Activated CD4-positive, alpha-beta T cell treated with anti-CD3 and anti-CD28 coated beads for 36 hours (primary cell): ENCODE measurements at places on chromosomes 7 and 10. TPM values are rescaled to one million over a fixed set of nuclear protein-coding genes. Genes with fewer than 3 reads are reported as not detected.

DNA sequence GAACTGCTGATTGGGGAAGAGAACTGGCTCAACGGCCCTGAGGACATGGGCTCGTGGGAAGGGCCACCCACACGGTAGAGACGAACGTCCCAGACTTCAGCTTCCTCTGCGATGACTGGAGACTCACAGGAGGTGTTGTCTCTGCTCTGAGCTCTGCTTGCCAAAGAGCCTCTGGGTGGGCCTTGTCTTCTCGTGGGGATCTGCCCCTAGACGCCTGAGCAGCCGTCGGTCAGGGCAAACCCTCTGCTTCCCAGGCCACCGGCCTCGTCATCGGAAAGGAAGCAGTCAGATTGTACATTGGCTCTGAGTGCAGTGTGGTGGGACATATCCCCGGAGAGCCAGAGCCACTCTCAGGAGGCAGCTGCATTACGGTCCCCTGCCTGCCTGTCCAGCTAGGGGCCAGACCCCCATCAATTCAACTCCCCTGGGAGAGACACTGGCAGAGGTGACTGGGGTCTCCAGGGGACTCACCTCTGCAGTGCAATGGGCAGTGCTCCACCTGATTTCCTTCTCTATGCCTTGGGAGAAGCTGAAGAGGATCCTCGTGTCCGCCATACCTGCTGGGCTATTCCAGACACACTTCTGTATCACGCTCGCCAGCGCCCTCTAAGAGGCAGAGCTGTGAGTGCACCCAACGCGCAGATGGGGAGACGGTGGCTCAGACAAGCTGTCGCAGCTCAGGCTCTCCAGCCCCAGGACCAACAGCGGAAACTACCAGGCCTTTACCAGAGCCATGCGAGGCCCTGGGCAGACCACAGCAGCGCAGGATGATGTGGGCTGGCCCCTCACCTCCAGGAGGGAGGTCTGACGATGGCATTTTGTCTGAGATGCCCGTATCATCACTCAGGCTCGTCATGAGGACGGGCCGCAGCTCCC is 227.4 kb downstream of the TCERG1L start:
- peak; percentile 49 for DNase-seq
- no peak overlapping the region for H3K4me3 ChIP-seq
- no peak overlapping the region for H3K27ac ChIP-seq
- H3K36me3 ChIP-seq, result no peaks in the 10 kb centered on the region

MLXIPL gene
- total RNA-seq, result not detected

DNA sequence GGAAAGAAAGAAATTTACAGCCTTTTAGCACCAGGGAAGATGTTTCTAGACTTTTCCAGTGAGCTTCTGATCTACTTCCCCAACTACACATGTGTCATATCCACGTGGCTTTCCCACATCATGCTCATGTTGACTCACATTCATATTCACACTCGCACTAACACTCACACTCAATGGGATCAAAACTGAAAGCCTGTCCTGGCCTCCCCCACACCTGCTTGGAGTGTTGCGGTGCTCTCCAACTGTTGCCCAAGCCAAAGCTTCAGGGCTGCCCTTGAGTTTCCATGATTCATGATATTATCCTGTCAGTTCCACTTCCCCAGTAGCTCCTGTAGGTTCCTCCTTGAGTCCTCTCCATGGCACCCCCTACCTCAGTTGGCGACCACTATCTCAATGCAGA is 444.4 kb downstream of the GATA3 start:
- peaks cover 14% of the 10 kb centered on the region for H3K4me1 ChIP-seq
- H3K27me3 ChIP-seq, result peaks cover 14% of the 10 kb centered on the region
- peak; percentile 38 for DNase-seq
- no peak overlapping the region for H3K27ac ChIP-seq
- no peaks in the 10 kb centered on the region for H3K36me3 ChIP-seq
- no peak overlapping the region for H3K4me3 ChIP-seq

NKX2-3 gene
- not detected for total RNA-seq

IMPDH1 gene
- 59.0 TPM for total RNA-seq

DNA sequence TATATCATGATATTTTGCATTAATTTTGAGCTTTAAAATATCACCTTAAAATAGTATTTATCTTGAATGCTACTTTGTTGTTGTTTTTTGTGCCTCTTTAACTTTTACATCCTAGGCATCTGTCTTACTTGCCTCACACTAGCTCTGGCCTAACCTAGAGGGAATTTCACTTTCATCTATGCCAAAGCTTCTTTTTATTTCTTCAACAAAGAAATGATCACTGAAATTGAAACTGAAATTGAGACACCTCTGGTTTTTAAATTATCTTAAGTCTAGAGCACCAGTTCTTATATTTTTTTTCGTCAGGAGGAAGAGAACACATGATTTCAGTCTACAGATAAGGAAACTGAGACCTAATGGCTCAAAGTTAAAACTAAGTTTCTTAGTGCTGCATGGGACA is 3.5 kb upstream of the SCIN start:
- H3K27me3 ChIP-seq, result peaks cover 34% of the 10 kb centered on the region
- no peak overlapping the region for H3K4me3 ChIP-seq
- no peak overlapping the region for H3K27ac ChIP-seq
- H3K4me1 ChIP-seq, result peaks cover 19% of the 10 kb centered on the region
- DNase-seq, result no peak

GRCh38 chr10:88582411-88582805 is 710 bp downstream of the RNLS start:
- peaks cover 12% of the 10 kb centered on the region for H3K4me1 ChIP-seq
- H3K27me3 ChIP-seq, result no peaks in the 10 kb centered on the region
- no peak for DNase-seq
- peak overlapping the region; percentile 78 for H3K4me3 ChIP-seq
- H3K27ac ChIP-seq, result peak overlapping the region; percentile 56
- H3K36me3 ChIP-seq, result peaks cover 5% of the 10 kb centered on the region

FGFR2 gene
- not detected for total RNA-seq

- H3K36me3 ChIP-seq, result no peaks in the 10 kb centered on the region
- no peaks in the 10 kb centered on the region for H3K27me3 ChIP-seq
- H3K27ac ChIP-seq, result no peak overlapping the region
- H3K4me1 ChIP-seq, result no peaks in the 10 kb centered on the region
- no peak overlapping the region for H3K4me3 ChIP-seq
These were observed 35.3 kb downstream of the CDC14C start for GRCh38 chr7:48959676-48960075.

HOXA7 gene
- total RNA-seq, result not detected

ELFN1 gene
- total RNA-seq, result 0.05 TPM

KCNH2 gene
- 0.48 TPM for total RNA-seq

- no peak for DNase-seq
These were observed 603.7 kb downstream of the DNAJB6 start for GRCh38 chr7:157940497-157940896.

DNA sequence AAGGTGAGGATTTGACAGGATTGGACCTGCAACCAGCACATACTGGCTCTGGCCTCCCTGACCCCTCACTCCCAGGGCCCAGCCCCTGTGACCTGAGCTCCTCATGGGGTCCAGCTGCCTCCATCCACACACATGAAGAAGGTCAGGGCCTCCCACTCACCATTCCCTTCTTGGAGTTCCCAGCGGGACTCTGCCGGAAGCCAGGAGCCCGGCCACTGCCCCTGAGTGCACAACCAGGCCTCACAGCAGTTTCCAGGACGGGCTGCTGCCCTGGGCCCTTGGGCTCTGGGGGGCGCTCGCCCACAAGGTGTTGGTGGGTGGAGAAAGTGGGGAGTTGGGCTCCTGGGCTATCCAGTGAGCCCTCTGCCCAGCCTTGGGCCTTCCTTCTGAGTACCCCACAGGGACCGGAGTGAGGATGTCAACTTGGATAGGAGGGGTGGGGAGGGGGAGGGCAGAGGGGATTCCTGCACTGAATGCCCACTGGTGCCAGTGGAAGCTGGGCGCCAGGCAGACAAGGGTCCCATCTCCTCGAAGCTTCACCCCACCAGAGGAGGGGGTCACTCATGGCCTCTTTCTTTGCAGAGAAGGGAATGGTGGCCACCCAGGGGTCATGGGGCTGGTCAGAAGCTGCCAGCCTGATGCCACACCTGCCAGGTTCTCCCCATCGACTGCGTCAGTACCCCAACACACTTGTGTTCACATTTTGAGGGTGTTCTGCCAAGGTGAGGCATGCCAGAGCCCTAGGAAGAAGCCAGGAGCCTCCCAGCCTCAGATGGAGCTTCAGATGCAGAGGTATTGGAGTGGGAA is 115.3 kb downstream of the PTPN20 start:
- no peak for DNase-seq
- H3K27me3 ChIP-seq, result peaks cover 6% of the 10 kb centered on the region
- H3K4me3 ChIP-seq, result no peak overlapping the region
- H3K27ac ChIP-seq, result no peak overlapping the region
- H3K36me3 ChIP-seq, result no peaks in the 10 kb centered on the region

OR2A5 gene
- not detected for total RNA-seq

DNA sequence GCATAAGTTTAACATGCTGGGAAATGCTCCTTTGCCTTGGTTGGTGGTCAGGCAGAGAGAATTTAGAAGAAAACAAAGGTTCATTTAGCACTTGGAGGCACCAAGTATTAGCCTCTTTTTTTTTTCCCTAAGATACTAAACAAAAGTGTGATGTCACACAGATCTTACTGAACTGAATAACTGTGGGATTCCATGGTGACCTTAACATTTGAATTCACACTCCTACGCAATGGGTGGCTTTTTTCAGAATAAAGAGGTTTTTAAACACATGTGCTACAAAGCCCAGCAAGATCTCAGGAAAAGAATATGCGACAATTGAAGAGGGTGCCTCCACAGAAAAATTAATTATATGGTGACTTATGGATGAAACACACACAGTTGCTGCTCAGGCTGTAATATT is 133.4 kb upstream of the ABCB5 start:
- peaks cover 2% of the 10 kb centered on the region for H3K27me3 ChIP-seq
- no peak overlapping the region for H3K4me3 ChIP-seq
- no peaks in the 10 kb centered on the region for H3K36me3 ChIP-seq
- no peaks in the 10 kb centered on the region for H3K4me1 ChIP-seq

DNA sequence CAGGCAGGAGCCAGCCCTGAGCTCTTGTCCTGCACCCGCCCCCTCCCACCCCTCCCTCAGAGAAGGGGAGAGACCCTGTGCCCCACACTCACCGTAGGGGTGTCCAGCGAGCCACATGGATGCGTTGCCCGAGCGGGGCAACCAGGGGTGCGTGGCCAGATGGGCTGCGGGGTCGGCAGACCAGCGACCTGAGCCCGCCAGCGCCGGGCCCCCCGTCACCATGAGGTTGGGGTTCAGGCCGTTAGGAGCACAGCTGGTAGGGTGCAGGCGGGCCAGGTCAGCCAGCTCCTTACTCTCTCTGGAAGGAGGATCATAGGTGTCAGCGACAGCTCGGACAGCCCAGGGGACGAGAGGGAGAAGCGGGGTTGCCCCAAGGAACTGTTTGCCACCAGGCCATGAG is 46.4 kb downstream of the TNRC18 start:
- no peaks in the 10 kb centered on the region for H3K27me3 ChIP-seq
- DNase-seq, result no peak
- peaks cover 12% of the 10 kb centered on the region for H3K36me3 ChIP-seq

GRCh38 chr10:77189520-77189919 is 448.1 kb downstream of the KCNMA1 start:
- no peak for DNase-seq
- H3K27me3 ChIP-seq, result peaks cover 13% of the 10 kb centered on the region
- H3K4me3 ChIP-seq, result no peak overlapping the region
- no peaks in the 10 kb centered on the region for H3K4me1 ChIP-seq
- H3K36me3 ChIP-seq, result no peaks in the 10 kb centered on the region

DNA sequence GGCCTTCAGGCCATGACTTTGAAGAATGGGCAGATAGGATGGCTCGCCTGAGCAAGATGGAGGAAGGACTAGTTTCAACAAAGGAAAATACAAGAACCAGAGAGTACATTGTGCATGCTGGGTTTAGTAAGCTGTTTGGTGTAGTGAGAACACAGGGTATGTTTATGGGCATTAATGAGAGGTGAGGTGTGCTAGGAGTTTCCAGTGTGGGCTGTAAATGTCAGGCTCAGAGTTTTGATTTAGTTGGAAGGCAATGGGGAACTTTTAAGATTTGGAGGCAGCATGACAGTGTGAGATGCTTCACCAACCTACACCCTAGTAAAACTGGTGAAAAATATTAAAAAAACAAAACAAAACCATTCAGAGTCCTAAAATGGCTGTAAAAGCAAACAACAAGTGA is 13.3 kb downstream of the IGFBP1 start:
- H3K36me3 ChIP-seq, result no peaks in the 10 kb centered on the region
- H3K4me1 ChIP-seq, result no peaks in the 10 kb centered on the region
- no peak overlapping the region for H3K27ac ChIP-seq
- DNase-seq, result no peak

DNA sequence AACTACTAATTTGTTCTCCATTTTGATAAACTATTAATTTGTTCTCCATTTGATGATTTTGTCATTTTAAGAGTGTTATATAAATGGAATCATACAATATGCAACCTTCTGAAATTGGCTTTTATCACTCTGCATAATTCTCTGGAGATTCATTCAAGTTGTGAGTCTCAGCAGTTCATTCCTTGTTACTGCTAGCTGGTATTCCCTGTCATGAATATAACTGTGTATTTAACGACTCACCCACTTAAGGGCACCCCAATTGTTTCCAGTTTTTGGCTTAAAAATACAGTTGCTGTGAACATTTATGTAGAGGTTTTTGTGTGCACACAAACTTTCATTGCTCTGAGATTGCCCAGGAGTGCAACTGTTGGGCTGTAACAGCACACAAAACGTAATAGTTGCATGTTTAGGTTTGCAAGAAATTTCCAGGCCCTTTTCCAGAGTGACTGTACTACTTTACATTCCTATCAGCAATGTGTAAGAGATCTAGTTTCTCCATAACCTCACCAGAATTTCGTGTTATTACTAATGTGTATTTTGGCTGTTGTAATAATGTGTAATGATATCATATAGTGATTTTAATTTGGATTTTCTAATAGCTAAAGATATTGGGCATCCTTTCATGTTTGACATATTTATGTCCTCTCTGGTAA is 153.2 kb upstream of the ADCY1 start:
- no peak overlapping the region for H3K4me3 ChIP-seq
- peaks cover 3% of the 10 kb centered on the region for H3K4me1 ChIP-seq
- no peak overlapping the region for H3K27ac ChIP-seq
- peaks cover 20% of the 10 kb centered on the region for H3K27me3 ChIP-seq
- no peaks in the 10 kb centered on the region for H3K36me3 ChIP-seq

DNA sequence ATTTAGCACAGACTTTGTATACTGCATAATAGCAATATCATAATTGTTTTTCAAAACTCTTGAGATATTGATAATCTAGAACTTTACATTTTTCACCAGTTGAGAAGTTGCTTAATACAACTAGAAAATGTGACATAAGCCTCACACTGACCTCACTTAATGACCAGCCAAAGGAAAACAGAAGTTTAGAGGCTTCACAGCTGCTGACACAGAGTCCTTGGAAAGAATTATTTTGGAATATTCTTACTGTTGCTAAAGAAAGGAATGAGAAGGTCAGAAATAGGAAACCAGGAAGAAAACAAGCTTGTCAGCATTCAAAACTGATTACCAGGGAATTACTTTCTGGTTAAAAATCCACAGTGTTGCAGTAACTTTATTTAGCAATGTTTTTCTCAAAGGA is 35.5 kb upstream of the WASL start:
- H3K4me1 ChIP-seq, result no peaks in the 10 kb centered on the region
- H3K27me3 ChIP-seq, result peaks cover 5% of the 10 kb centered on the region
- no peak for DNase-seq
- no peaks in the 10 kb centered on the region for H3K36me3 ChIP-seq
- H3K4me3 ChIP-seq, result no peak overlapping the region
- no peak overlapping the region for H3K27ac ChIP-seq

GNGT1 gene
- total RNA-seq, result not detected

ASAH2 gene
- 3.5 TPM for total RNA-seq

GRCh38 chr10:104925232-104925851 is 284.3 kb downstream of the SORCS3 start:
- peak; percentile 58 for DNase-seq
- H3K27ac ChIP-seq, result no peak overlapping the region
- H3K4me3 ChIP-seq, result no peak overlapping the region
- H3K27me3 ChIP-seq, result no peaks in the 10 kb centered on the region

GRCh38 chr7:131042269-131043160 is 285.2 kb upstream of the MKLN1 start:
- H3K4me1 ChIP-seq, result peaks cover 55% of the 10 kb centered on the region
- DNase-seq, result no peak

OPN4 gene
- not detected for total RNA-seq
